ENCODE measurements at places on chromosomes 2 and 18. TPM values are rescaled to one million over a fixed set of nuclear protein-coding genes. Genes with fewer than 3 reads are reported as not detected.

The CYRIA gene
- 47.6 TPM for total RNA-seq

The COQ10B gene
- 26.7 TPM for total RNA-seq

The GYPC gene
- 2.7 TPM for total RNA-seq

The KLHL29 gene
- total RNA-seq = 7.7 TPM

The AKAIN1 gene
- total RNA-seq = not detected

The ALPP gene
- not detected for total RNA-seq

The LBH gene
- 5.2 TPM for total RNA-seq

The DSG4 gene
- not detected for total RNA-seq

The MAPK4 gene
- total RNA-seq = not detected

The ADRA2B gene
- total RNA-seq = not detected

The ALLC gene
- total RNA-seq = not detected

The POTEF gene
- 0.13 TPM for total RNA-seq

The ALPG gene
- total RNA-seq = not detected

The ZNG1B gene
- total RNA-seq = 37.1 TPM

The CPSF3 gene
- 95.3 TPM for total RNA-seq

The PROKR1 gene
- total RNA-seq = not detected

The CFAP221 gene
- total RNA-seq = not detected

The ARHGEF4 gene
- not detected for total RNA-seq

The MAP4K3 gene
- 46.2 TPM for total RNA-seq

The SALL3 gene
- total RNA-seq = not detected

The TMEFF2 gene
- total RNA-seq = 0.07 TPM

The PEX13 gene
- total RNA-seq = 47.3 TPM

The POLR1B gene
- 36.1 TPM for total RNA-seq

The PARD3B gene
- total RNA-seq = 19.0 TPM

The DPYSL5 gene
- not detected for total RNA-seq

The PREPL gene
- 52.7 TPM for total RNA-seq

The REG3G gene
- not detected for total RNA-seq

The NHEJ1 gene
- 21.9 TPM for total RNA-seq

The SERPINB2 gene
- total RNA-seq = 28.1 TPM

The ATP6V1B1 gene
- 0.07 TPM for total RNA-seq

The ANKRD30BL gene
- total RNA-seq = not detected

The AQP12B gene
- not detected for total RNA-seq

The CD8B2 gene
- total RNA-seq = not detected

The MYCN gene
- 3.2 TPM for total RNA-seq

The CD8A gene
- not detected for total RNA-seq

The FAM237A gene
- total RNA-seq = not detected

The FIGLA gene
- total RNA-seq = not detected

The C1QL2 gene
- not detected for total RNA-seq

The NGEF gene
- total RNA-seq = 0.50 TPM

The CNGA3 gene
- total RNA-seq = under 0.01 TPM

The IGFBP2 gene
- 19.9 TPM for total RNA-seq

The TMEM169 gene
- 0.07 TPM for total RNA-seq

The SIX3 gene
- total RNA-seq = not detected

The NCKAP5 gene
- 0.50 TPM for total RNA-seq

The CXCR1 gene
- total RNA-seq = not detected

The TDRD15 gene
- under 0.01 TPM for total RNA-seq

The CABYR gene
- total RNA-seq = 5.5 TPM

The PTPRN gene
- not detected for total RNA-seq

The FTCDNL1 gene
- total RNA-seq = 1.7 TPM
